ENCODE measurements at places on chromosomes 13 and 19.

DNA sequence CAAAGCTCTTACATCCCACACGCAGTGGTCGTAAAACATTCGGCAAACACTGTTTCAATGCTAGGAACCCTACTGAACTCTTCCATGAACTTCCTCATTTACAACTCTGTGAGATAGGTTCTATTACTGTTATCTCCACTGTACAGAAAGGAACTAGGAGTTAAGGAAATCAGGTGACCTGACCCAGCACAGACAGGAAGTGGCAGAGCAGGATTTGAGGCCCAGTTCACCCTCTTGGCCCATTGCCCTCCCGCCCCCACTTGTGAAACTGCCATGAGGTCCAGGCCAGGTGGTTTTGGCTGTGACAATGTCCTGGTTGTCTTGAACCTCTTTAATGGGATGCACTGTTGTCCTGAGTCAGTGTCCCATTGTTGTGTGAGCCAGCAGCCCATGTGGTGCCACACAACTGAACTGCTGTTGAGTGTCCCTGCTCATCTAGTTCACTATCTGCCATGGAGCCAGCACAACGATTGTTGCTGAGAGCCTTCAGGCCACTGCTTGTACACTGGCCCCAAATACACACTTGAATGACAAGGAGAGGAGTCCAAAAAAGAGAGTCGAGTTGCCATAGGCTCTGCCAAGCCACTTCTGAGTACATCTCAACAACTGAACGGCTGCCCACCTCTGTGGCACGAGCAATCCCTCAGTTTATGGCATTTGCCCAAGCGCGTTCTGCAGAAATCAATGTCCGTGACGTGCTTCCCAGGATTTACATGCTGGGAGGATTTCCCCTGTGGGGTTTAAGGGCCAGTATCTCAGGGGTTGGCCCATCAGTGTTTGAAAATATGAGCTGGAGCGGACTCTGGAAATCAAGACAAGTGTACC lies 484.6 kb downstream of the TSHZ3 start:
- DNase-seq = no peak

DNA sequence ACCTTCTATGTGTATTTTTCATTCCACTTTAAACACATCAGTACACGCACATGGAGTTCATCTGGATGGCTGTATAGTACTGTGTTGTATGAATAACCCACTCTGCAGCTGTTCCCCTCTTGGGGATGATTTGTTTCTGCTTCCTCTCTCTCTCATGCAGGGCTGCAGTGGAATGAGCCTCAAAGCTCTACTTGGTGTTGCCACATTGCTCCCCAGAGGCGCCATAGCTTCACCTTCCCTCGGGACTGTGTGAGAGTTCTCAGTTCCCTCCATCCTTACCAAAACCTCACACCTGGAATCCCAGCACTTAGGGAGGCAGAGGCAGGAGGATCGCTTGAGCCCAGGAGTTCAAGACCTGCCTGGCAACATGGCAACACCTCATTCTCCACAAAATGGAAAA lies 28.4 kb upstream of the GPR183 start:
- DNase-seq = no peak

DNA sequence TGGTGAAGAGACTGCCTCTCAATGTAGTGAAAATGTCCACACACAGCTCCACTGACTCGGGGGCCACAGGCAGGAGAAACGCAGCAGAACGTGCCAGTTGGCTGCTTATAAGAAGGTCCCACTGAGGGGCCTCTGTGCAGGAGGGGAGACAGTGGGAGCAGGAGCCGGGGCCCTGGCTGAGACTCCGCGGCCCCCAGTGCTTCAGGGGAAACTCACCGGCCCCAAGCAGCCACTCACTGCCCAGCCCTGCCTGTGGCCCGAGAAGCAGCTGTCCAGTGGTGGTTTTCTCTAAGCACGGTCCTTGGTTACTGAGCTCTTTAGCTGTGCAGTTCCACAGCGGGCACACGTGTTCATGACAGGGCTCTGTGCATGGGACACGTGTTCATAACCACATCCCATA lies 91.9 kb upstream of the MCF2L start:
- DNase-seq = no peak

DNA sequence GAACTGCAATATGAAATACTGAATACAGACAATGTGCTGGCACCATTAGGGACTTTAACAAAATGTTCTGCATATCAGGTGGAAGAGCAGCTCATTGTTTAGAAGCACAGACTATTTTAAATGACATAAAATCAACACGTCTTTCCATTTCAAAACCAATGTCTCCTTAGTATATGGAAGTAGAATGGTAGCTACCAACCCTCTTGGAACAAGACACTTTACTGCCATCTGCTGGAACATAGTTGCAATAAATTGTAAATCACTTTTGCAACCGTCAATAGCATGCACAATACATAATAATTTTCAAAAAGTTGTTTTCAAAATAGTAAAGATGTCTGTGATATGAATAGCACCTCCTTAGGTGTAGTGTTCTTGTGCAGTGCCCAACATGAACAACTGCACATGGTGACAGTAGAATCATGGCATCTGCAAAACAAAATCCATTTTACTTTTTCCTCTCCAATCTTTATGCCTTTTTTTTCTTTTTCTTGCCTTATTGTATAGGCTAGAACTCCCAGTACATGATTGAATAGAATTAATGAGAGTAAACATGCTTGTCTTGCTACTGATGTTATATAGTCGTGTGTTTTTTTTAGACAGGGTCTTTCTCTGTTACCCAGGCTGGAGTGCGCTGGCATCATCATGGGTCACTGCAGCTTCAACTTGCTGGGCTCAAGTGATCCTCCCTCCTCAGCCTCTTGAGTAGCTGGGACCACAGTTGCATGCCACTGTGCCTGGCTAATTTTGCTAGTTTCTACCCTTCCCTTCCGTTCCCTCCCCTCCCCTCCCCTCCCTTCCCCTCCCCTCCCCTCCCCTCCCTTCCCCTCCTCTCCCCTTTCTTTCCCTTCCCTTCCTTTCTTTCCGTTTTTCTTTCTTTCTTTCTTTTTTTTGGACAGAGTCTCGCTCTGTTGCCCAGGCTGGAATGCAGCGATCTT lies 7.8 kb upstream of the LYPD5 start:
- DNase-seq = peak; percentile 75

DNA sequence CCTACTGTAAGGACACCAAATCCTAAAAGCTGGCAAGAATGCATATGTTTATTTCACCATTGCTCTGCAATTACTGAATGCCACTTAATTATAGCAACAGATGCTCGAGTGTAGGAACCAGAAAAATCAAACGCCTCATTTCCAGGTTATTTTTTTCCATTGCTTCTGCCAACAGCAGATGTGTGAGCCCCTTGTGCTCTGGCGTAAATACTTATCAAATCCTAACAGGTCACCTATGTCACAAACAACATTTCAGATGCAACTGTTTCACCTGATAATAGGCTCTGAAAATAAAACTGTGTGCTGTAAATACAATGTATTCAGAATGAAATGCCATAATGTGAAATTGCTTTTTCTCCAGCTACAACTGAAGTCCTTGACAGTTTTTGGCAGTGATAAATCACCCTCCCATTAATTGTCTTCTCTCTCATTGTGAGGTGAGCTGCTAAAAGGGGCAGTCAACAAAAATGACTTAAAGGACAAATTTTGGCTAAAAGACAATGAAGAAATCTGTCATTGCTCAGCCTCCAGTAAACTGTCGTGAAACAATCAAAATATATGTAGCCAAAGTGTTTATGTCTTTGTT lies 344.0 kb downstream of the DACH1 start:
- DNase-seq = no peak

DNA sequence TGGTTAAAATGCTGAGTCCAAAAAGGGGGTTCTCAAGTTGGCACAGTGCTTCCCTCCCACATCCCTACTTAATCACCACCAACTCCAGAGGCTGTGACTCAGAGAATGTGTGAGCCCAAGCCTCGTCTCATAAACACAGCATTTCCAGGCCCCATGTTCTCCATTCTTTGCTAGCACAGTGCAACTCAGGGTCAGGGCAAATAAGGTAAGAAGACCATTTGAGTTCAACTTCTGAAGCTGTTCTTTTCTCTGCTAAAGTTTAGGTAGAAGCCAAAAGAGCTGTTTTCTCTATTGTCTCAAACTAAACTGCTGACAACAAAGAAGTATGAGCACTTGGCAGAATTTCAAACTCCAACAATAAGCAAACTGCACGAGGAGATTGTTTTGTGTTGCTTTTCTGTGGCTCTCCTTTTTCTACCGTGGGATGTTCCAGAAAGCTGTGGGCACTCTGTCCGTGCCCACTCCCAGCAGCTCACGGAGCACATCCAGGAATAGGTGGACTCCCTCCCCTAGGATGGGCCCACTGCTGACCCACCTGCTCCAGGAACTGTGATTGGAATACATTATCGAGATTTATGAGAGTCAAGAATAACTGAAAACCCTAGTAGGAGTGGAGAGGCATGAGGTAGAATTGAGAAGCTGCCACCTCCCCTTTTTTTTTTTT lies 494.3 kb downstream of the COG6 start:
- peak; percentile 48 for DNase-seq

DNA sequence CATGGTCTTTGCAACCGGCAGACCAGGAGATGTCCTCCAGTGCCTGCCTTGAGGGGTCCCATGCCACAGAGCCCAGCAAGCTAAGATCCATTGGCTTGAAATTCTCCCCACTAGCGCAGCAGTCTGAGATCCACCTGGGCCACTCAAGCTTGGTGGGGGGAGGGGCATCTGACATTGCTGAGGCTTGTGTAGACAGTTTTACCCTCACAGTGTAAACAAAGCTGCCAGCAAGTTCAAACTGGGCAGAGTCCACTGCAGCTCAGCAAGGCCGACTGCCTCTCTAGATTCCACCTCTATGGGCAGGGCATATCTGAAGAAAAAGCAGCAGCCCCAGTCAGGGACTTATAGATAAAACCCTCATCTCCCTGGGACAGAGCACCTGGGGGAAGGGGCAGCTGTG lies 32.0 kb upstream of the ITM2B start:
- DNase-seq = no peak

DNA sequence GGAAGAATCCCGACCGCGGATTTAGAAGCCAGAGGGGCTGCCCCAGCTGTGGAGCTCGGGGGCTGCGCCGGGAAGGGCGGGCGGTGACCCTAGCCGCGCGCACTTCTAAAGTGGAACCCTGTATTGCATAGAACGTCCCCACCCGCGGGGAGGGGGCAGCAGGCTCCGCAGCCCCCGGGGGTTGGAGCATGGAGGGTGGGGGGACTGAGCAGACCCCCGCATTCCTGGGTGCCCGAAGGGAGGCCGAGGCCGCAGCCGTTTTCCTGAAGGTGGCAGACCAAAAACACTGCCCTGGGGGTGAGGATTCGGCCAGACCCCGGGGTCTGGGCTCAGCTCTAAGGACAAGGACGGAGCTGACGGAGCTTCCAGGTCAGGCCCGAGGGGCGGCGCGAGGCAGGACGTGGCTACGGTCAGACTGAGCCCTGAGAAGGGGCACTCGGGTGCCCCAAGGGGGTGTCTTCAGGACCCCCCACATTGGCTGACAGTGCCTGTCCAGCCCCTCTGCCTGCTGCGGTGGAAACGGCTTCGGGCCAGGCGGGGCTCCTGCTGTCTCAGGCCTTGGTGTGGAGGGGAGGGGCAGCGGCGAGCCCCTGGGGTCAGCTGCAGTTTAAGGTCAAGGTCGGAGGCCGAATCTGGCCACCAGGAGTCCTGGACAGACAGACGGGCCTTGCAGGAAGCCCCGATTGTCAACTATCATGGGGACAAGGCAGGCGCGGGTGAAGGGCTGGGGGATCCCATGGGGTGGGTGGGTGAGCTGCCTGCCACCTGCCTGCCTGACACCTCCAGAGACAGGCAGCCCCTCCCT lies 12.6 kb downstream of the MKNK2 start:
- DNase-seq = no peak

DNA sequence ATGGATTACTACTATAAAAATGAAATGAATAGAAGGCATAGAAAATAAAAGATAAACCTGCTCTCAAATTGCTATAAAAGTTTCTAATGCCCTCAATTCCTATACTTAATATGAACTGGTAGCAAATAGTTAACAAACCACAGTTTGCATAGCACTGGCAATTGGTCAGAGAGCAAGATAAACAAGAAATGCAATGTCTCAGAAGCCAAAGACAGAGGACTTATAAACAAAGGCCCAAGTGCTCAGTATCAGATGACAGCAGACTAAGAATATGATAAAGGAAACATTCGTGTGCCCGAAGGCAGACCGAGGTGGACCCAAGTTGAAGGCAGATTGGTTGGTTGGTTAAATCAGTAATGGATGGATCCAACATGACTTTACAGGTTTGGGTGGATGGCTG lies 50.6 kb downstream of the IPO5 start:
- DNase-seq = peak; percentile 25

DNA sequence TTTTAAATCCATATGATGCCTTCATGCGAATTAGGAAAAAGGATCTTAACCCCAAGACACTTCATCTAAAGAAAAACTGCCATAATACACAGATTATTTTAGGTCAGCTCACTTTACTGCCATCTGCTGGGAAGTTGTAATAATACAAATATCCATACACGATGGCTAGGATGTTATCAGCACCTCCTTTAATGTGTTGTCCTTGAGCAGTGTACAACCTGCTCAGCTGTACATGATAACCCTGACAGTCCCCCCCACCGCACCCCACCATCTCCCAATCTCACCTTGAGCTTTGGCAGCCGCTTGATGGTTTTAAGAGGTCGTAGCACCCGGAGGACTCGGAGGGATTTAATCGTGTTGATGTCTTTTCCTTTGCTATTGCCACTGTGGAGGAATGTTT lies 112.2 kb downstream of the IER2 start:
- DNase-seq = peak; percentile 88

- DNase-seq = peak; percentile 95
Measured at GRCh38 chr13:109146912-109147647, 517.7 kb downstream of the MYO16 start.

GRCh38 chr13:77558016-77558415 lies 22.5 kb downstream of the SCEL start:
- no peak for DNase-seq

Data from PC-3 (cell line).